Upper lobe of left lung (tissue), 6 donors: ENCODE measurements at places on chromosomes 7 and 10.

DNA sequence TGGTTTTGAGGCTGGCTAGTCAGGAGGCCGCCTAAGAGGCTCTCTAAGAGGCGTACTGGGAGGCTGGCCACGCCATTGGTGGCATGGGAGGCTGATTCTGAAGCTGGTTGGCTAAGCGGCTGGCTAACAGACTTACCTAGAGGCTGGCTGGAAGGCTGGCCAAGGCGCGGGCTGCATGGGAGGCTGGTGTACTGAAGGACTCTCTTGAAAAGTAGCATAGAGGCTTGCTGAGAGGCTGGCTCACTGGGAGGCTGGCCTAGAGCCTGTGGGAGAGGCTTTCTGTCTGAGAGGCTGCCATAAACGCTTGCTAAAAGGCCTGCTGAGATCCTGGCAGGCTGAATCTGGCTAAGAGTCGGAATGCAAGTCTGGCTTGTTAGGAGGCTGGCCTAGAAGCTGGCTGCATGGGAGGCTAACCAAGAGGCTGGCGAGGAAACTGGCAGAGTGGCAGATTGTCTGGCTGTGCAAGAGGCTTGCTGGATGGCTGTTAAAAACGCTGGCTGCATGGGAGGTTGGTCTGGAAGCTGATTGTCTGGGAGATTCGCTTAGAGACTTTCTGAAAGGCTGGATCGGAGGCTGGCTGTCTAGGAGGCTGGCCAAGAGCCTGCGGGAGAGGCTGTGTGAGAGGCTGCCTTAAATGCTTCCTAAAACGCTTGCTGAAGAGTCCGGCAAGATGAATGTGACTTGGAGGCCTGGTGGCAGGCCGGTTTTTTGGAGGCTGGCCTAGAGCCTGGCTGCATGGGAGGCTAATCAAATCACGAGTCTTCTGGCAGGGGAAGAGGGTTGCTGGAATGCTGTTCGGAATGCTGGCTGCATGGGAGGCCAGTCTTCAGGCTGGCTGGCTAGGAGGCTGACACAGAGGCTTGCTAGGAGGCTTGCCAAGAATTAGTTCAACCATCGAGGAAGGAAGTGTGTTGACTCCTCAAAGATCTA, 134.2 kb downstream of the OR13A1 start:
- DNase-seq = peak; percentile 37

DNA sequence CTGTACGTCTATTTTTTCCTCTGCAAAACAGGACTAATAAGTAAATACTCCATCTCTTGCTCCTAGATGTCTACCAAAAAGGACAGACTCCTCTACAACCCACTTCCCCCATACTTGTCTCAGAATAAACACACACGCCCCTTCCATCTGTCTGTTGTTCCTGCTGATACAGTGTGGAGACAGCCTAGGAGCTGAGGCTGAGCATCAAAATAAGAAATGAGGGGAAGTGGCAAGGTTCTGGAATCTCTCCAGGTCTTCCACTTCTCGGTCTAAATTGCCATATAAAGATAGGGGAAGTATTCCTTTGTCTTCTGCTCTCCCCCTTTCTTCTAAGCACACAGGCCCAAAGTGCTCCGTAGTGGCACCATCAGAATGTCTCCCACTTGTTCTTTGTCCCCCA, 30.8 kb upstream of the VSIR start:
- DNase-seq = no peak

GRCh38 chr7:77318019-77318418, 98.1 kb downstream of the GSAP start:
- no peak for DNase-seq

- DNase-seq = no peak
Observed at GRCh38 chr10:70455213-70455630, 13.7 kb upstream of the NODAL start.

DNA sequence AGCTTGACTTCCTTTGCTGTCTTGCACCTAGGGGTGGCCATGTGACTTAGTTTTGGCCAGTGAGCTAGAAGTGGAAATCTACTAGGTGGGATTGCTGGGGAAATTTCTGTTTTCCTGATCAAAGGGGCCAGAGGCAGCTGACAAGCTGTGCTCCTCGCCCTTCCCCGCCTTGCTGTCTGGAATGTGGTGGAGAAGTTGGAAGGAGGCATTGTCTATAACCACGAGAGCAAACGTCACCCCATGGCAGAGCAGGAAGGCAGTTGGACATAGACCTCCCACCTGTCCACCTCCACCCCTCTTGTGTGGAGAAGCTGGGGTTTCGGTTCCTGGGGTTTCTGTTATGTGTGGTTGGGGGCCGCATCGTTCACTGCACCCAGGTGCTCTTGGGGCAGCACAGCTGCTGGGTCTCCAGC, 7.3 kb downstream of the SFRP5 start:
- DNase-seq = no peak

DNA sequence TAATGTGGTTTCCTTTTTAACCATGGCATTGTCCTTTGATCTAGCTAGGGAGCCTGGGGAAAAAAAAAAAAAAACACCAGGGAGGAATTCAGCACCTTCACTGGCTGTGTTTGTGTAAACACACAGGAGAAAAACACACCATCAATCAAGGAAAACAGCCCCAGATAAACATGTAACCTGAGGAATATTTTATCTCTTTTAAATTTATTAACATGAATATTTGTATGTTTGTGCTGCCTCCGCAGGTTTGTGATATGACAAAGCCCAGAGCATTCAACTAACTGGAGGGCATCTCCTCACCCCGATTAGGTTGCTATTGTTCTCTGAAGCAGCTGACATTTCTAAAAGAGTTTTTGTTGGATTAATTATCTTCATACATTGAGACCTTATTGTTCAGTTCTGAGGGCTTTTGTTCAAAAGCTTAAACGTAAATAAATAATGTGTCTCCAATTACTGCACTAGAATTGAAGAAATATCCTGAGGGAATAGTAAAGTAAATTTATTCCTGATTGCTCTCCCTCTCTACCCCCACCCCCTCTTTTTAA, 89.4 kb upstream of the SEMA3E start:
- DNase-seq = no peak

GRCh38 chr7:140153666-140154161, 23.1 kb downstream of the KDM7A start:
- DNase-seq = no peak

GRCh38 chr10:48414778-48415177, 108.3 kb downstream of the MAPK8 start:
- DNase-seq = no peak

- DNase-seq = no peak
Observed at GRCh38 chr10:16907687-16908086, 90.5 kb upstream of the RSU1 start.

DNA sequence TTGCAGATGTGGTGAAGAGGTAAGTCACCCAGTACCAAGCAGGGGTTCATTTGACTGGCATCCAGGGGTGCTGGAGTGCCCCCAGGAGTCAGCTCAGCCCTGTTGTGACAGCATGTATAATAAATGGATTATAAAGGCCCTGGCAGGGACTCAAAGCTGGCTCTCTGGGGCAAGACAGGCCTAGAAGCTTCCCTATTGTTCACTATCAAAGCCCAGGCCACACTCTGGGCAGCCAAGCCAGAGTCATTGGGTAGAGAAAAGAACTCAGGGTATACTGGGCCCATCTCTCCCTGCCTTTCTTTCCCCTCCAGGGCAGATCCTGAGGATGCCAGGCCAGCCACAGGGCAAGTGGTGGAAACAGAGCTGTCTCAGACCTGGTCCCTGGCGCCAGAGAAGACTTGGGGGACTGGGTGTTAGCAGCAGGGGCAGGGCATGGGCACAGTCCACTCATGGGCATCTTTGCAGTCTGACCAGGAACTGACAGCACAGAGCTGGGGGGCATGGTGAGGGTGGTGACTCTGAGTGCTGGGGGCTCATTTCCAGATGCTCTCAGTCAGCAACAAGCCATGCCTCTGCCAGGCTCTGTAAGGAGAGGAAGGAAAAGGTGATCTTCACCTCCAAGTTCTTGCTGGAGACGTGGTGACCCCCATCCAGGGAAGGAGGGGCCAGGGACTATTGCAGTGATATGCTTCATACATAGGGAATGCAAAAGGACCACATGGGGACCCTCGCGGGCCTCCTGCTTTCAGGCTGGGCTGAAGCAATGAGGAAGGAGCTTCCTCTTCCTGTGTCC, 11.7 kb downstream of the RBP3 start:
- DNase-seq = no peak

DNA sequence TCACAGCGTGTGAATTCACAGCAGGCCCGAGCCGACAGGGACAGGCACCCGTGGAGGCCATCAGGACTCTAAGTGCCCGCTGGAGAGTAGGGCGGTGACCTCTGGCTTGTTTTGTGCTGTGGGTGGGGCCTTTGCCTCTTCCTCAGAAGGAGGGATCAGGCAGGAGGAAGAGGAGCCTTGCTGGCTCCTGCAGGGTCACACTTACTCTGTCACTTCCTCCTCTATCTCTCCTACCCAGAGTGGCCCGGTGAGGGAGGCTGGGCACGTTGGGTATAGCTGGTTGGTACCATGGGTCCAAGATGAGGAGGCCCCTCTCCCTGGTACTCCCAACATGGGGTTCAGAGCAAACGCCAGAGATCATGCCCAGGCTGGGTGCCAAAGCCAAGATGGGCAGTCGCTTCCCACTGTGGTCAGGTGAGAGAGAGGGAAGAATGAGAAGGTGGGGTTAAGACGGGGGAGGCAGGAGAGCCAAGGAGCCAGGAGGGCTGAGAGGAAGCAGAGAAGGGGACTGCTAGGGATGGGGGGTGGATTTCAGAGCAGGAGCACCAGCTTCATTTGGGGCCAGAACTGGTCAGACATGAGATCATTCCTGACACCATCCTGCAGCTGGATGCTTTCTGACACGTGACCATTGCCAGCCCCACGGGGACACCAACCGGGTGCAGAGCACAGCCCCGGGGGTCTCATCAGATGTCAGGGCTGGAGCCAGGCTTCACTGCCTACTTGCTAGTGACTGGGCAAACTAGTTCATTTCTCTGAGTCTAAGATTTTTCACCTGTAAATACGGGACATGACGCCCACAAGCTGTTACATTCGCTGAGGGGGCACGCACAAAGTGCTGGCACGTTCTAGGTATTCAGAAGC, 54.8 kb upstream of the CACUL1 start:
- no peak for DNase-seq

- DNase-seq = no peak
Observed at GRCh38 chr10:113177156-113177935, 227.3 kb downstream of the TCF7L2 start.

- DNase-seq = no peak
Observed at GRCh38 chr7:129401967-129402860, 32.0 kb upstream of the STRIP2 start.

DNA sequence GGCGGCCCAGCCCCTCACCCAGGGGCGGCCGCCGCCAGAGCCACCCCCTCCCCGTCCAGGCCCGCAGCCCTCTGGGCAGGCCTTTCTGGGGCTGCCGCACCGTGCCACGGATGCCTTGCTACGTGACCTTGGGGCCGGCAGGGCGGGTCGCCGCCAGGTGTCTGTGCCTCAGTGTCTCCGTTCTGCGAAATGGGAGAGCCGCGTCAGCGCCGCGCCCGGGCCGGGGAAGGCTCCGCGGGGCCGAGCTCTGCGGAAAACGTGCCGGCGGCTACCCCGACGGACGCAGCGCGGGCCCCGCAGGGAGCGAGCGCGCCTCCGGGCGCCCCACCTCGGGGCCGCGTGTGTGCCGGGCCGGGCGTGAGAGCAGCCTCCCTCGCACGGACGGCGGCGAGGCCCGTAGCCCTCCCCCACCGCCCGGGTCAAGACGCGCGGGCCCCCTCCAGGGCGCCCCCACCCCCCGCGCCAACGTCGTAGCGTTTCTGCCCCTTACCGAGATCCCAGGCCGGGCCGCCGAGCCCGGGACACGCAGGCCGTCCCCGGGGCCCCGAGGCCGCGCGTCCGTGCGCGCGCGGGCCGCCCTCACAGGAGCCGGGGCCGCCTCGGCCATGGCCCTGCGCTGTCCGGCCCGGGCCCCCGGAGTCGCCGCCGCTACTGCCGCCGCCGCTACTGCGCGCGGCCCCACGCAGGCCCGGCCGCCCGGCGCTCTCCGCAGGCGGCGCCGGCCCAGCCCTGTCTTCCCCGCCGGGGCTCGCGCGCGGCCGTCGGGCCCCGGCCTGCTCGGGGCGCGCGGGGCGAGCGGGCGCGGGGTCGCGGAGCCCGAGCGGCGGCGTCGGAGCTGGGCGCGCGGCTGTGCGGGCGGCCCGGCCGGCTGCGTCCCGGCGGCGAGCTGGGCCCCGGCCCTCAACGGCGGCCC, 1.1 kb downstream of the ZNF777 start:
- no peak for DNase-seq

DNA sequence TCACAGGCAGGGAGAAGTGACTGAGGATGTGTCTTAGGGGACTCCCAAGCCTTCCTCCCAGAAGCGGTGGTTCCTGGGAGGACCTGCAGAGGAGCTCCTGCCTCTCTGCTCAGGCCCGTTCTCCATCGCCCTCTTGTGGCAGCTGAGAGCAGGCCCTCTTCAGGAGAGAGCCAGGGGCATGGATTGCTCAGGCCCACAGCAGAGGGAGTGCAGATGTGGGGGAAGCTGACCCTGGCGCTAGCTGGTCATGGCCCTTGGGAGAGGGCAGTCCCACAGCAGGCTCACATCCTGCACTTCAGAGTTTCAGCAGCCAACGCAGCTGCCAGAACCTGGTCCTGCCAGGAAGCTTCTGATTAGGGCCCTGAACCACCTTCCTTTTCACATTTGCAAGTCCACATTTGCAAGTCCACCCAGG, 94.8 kb upstream of the TARP start:
- DNase-seq = peak; percentile 84

DNA sequence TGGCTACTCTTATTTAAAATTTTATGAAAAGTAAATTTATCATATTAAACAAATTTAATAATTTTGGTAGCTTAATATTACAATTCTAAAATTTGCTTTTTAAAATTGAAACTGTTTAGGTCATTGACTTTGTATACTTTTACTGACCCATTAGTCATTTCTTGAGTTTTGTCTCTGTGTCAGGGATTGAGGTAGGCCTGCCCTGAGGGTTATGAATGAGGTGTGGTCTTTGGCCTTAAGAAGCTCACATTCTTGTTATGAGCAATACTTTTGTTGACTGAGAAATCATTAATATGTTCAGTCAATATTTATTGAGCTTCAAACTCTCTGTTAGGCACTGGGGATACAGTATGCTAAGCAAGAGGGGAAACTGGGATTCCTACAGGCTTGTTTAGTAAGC, 47.0 kb upstream of the RPA3 start:
- no peak for DNase-seq

- DNase-seq = no peak
Observed at GRCh38 chr7:137870684-137871083, 23.9 kb upstream of the DGKI start.

- DNase-seq = no peak
Observed at GRCh38 chr7:141074162-141074991, 513 bp downstream of the TMEM178B start.

- no peak for DNase-seq
Observed at GRCh38 chr10:102468683-102469082, 17.3 kb upstream of the C10orf95 start.

DNA sequence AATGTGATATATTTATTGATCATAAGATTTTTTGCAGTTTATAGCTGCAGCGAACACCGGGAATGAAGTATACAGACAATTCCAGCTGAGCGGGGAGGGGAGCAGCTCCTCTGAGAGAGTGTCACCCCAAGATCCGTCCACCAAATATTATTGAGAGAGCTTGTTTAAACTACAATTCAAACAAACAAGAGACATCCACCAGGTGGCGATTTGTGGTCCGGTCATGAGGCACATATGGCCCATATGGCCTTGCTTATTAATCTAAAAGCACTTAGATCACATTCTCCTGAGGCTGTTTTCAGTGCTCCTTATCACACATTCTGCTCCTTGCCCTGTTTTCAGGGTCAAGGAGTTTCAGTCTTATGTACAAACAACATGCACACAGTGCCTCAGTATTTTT, 83.1 kb downstream of the THSD7A start:
- no peak for DNase-seq
